ENCODE measurements at places on chromosomes 1 and 21.
A peak's percentile ranks its signal among the peaks of the same experiment; 100 is the strongest.

GRCh38 chr21:39874206-39874605, 7.0 kb downstream of the PCP4 start:
- DNase-seq: no peak

DNA sequence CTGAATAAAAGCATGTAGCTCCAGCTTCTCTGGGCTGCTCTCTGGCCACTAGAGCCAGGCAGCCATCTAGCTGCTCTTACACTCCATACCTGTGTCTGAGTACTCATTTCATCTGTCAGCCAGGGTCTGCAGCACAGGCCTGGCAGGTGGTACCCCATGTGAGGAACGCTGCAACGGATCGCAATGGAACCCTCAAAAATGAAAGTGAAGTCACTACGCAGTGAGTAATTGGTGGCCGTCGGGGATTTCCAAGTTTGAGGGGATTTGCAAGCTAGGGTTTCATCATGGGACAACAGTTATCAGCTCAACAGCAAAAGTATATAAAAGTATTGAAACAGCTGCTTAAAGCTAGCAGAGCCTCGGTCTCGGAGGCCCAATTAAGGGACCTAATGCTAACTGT, 186.7 kb downstream of the HFM1 start:
- no peak for DNase-seq

DNA sequence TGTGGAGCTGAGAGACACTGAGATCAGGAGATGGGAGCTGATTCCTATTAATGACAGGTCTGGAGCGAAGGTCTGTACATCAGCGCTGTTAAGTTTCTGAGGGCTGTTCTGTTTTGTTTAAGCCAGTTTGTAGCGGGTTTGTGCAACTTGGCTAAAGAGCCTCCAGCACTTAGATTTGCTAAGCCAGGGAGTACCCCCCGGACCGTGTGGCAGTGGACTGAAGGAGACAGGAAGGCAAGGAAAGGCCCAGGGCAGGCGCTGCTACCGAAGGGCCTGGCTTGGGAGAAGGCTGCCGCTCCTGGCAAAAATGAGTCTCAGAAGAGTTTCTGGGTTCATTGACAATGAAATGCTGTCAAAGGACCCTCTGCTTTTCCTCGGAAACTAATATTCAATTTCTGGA, 139.3 kb upstream of the ZNF644 start:
- no peak for DNase-seq

GRCh38 chr1:92442351-92442750, 44.4 kb downstream of the GFI1 start:
- no peak for DNase-seq

DNA sequence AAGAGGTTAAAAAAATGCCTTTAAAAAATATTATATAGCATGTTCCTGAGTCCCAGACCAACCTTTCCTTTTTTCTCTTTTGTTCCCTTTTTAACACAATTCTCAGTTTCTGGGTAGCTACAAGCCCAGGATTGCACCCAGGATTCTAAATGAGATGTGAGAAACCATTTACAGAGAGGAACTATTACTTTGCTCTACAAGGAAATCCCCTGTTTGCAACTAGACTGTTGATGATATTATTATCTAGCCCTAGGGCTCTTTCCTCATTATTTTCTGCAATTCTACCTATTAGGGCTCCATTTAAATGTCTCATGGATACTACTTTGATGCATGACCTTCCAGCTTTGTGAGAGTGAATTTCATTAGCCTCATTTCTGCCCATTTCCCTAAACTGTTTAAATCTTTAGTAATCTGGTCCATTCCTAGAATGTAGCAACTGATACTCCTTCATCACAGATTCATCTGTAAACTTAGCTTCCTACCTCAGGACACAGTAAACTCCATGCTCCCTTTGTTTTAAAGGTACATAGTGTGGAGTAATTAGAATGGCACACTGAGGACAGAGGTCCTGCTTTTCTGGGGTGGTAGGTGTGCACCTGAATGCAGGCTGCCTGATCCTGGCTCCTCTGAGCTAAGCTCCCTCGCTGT, 7.1 kb upstream of the KIF14 start:
- no peak for DNase-seq

DNA sequence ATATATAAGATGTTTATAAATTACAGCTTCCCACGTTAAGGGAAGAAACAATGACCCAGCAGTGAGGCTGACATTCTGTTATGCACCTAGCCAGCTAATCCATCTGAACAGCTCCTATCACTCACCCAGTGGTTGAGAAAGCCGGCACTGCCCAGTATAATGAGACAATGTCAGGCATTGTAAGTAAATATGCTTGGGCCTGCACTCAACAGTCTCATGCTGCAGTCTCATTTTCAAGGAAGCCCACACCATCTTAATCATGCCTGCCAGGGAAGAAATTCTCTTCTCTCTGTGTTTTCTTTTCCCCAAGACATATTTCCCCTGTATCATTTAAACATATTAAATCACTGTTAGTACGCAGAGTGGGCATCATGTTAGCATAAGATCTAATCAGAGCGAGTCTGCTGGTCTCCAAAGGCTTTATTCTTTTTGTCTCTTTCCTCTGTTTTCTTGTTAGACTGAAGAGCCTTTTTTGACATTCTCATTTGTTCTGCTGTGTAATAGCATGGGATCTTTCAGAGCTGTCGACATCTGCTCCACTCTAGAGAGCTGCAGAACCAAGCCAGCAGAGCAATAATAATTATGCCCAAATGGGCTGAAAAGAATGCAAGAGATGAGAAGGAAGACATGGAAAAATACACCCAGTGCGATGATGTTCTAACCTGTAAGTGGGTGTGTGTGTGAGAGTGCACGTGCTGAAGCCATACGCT, 67.6 kb upstream of the SLC22A15 start:
- no peak for DNase-seq

DNA sequence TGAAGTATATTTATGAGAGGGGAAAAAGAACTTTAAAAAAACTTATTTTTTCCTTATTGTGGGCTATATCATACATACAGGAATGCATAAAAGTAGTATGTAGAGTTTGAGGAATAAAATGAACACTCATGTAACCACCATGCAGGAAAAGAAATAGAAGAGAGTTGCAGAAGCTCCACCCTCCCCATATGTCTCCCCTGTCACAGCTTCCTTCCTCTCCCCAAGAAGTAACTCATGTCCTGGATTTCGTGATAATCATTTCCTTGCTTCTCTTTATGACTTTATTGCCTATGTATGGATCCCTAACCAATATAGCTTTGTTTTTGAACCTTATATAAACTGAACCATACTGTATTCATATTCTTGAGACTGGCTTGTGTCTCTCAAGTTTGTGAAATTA, 126.4 kb downstream of the ZZZ3 start:
- DNase-seq: no peak

- DNase-seq: no peak
These were observed 17.6 kb upstream of the GBP3 start for GRCh38 chr1:89040315-89040626.

- no peak for DNase-seq
These were observed at the start of gene KRTAP25-1 for GRCh38 chr21:30289215-30289614. KRTAP25-1 (minus strand) TSS chr21:30289514; CDS start chr21:30289490, 24 bp downstream.

- no peak for DNase-seq
These were observed 13.8 kb upstream of the SEC16B start for GRCh38 chr1:177983482-177984135.

DNA sequence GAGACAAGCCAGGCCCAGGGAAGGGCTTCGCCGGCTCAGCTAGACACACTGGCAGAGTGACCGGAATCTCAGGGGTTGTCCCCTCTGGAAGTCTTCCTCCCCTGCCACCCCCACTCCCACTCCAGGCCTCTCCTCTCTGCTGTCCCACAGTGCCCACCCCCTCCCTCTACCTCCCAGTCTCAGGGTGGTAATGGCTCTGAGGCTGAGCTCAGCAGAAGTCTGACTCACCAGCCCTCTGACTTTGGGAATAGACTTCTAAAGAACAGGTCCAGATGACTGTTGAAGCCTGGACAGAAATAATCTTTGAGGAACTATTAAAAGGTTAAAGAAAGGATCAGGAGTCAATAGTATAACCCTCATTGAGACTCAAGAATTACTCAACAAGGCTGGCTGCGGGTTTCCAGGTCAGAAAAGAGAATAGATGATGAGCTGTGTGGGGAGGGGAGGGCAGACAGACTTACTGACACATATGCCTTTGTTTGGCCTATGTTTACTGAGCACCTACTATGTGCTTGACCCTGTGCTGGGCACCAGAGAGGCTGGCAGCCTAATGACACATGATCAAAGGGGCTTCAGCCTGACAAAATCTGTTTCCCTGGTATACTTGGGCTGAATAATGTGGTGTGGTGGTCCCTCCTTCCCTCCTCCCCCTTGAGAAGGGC, 8.2 kb downstream of the HCRTR1 start:
- no peak for DNase-seq

GRCh38 chr1:81512252-81513003, 288.3 kb upstream of the ADGRL2 start:
- no peak for DNase-seq

GRCh38 chr1:6996371-6996770, 211.1 kb downstream of the CAMTA1 start:
- no peak for DNase-seq

GRCh38 chr1:235999259-235999925, 65.5 kb downstream of the NID1 start:
- DNase-seq: peak; percentile 52

DNA sequence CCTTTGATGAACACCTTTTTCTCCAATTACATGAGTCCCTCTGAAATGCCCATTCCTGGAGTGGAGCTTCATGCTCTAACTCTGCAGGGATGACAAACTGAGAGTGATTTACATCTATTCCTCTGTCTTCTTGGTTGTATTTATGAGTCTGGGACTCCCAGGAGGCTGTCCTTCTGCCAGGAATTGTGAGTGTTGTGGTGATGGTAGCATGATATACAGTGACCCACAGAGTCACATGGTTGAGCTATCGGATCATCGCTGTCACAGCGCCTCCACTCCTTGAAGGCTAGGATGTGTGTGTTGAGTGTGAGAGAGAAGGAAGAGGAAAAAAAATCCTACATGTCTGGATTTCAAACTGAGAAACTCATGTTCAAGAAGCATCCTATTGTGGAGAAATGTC, 163.4 kb upstream of the CACNA1E start:
- DNase-seq: no peak

- no peak for DNase-seq
These were observed 53.2 kb upstream of the MRPS6 start for GRCh38 chr21:34020005-34020847.

- no peak for DNase-seq
These were observed 218.7 kb downstream of the FMN2 start for GRCh38 chr1:240310226-240310925.

DNA sequence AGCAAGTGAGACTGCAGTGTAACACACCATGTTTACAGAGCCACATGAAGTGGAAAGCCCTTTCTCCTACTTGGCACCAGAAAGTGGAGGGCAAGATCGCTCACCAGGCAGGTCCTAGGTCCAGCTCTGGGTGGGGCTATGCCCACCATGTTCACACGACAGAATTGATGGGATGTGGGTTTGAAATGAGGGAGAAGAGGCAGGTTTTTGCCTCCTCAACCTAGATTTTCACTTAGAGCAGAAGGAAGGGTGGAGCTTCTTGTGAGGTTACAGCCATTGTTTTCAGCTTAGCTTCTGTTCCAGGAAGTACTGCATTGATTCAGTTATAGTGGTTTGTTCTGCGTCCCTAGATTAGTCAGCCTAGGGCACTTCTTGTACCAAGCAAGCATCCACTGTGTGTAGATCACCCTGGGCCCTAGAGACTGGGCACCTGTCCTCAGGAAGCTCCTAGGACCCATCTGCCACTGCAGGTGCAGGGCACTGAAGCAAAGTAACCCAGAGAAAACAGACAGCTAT, 2.3 kb downstream of the CD53 start:
- DNase-seq: no peak

GRCh38 chr1:106944721-106945120, 111.8 kb upstream of the PRMT6 start:
- DNase-seq: no peak

- DNase-seq: no peak
These were observed 13.7 kb upstream of the KRTAP19-5 start for GRCh38 chr21:30515681-30516080.

DNA sequence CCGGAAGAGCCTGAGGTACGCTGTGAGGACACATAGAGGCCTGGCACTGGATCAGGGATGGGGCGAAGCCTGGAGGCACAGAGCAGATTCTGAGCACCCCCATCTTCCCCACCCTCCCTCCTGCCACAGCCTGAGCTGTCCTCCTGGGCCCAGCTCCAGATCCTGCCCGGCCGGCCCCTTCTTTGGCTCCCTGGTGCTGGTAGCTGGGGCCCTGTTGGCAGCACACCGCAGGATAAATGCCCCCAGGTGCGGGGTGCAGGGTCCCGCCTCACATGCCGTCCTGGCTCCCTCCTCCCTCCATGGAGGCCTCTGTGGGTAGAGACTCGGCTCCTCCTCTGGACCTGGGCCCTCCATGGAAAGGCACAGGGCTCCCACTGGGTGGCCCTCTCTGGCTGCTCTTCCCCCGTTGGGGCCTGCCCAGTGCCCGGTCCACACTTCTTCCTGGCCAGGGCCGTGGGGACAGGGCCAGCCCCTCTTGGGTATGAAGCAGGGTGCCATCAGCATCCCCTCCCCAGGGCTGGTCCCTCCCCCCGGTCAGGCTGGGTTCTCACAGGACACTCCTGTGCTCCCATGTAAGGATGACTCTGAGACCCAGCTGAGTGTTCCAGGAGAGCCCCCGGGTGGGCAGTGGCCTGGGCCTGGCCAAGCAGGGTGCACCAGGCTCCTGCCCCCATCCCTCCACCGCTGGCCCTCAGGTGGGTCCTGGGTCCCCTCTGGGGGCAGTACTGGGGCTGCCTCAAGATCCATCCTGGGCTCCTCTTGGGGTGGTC, 1.1 kb upstream of the OBSCN start:
- DNase-seq: no peak

GRCh38 chr1:219088778-219089557, 84.7 kb upstream of the LYPLAL1 start:
- no peak for DNase-seq

DNA sequence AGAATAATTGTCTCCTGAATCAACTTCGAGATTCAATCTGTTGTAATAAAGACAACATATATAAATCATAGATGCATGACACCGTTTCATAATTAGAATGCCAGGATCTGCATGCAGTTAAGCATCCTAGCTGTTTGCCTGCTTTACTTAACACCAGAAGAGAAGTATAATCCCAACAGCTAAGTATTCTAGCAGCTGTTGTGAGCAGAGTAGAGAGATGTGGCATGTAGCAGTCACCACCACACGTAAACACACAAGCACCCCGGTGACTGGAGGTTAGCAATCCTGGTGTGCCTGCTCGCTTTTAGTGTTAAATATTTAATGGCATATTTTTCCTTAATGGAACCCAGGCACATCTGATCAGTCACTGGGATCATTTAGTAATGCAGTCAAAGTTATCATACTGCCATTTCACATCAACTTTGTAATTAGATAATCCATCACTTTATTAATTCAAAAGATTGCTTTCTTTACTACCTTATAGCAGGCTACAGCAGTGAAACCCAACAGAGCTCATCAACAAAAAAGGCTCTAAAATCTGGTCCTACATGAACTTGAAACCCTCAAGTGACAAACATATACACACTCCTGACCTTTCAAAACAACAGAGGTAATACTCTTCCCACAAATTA, 187.9 kb downstream of the SMYD3 start:
- DNase-seq: no peak

DNA sequence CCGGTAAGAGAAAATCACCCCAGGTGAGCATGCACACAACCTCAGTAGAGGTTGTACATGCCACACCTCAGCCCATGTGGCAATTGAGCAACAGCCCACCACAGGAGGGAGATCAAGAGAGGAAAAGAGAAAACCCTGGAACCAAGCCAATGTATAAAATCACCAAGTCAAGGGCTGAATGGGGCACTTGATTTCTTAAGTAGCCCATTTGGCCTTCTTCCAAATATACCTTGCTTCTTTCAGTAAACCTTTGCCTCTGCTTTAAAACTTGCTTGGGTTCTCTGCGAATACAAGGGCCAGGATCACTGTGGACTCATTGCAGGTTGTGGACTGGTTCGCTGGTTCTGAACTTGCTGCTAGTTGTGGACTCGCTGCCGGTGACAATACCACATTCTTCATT, 1814.0 kb downstream of the PLA2G4A start:
- DNase-seq: no peak

Measured in stimulated activated CD4-positive, alpha-beta T cell treated with anti-CD3 and anti-CD28 coated beads, Interleukin-1b, Interleukin-23, amount 100 ng/mL, for 4 hours (primary cell).